ENCODE measurements at places on chromosomes 11 and 22. TPM values are rescaled to one million over a fixed set of nuclear protein-coding genes. Genes with fewer than 3 reads are reported as not detected.

- DNase-seq = peak; percentile 25
Measured at GRCh38 chr22:48416396-48417224, 1411.1 kb downstream of the BRD1 start.

DNA sequence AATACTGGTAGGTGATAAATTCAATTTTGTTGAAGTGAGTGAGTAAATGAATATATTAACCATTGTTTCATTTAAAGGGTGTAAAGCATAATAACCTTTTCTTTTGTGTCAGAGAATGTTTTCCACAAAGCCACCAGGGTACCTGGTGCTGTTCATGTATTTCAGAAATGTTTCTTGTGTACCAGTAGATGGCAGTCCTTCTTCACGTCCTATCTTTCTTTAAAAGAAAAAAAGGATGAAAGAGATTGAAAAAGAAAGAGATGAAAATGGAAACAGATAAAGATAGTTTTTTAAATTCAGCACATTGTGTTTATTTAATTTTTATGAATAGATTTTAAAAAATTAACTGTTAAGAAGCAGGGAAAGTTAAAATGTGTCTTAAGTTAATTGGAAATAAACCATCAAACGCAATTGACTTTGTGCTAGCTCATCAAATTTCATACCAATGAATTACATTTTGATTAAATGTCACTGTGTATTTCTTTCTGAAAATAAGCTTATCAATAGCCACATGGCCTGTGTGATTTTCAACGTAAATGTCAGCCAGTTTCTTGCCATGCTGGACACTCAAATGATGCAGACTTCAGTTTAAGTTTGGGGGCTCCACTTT lies 65.5 kb upstream of the CHORDC1 start:
- DNase-seq = no peak

DNA sequence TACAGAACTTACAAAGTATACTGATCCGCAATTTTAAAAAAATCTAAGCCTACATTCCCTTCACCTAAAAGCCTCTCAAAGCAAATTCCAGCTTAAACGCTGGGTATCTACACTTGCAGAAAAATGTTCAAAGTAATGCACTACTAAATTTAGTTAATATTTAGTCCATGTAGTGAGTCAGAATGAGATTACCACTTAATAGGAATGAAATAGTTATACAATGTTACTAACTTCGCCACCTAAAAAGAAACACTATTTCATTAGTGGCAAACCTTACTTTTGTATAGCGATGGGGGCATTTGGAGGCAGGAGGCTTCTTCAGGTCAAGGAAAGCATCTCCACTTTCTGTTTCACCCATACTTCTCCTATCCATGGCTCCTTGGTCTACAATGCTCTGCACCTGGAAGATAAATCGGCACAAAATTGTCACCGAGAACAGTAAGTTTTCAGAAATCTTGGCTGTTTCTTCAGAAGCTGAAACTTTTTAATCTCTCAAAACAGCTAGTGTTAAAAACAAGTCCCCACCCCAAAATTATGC lies 1.2 kb downstream of the EIF4ENIF1 start:
- DNase-seq = no peak

Gene TXNRD2
- 44.8 TPM for total RNA-seq

GRCh38 chr11:12264361-12264760 lies 113.0 kb upstream of the PARVA start:
- DNase-seq = no peak

GRCh38 chr22:38487946-38488345 lies 18.2 kb downstream of the DDX17 start:
- DNase-seq = no peak
